ENCODE measurements at places on chromosomes 4 and X.

- DNase-seq: no peak
Observed at GRCh38 chrX:38156838-38157237, 63.8 kb downstream of the SRPX start.

DNA sequence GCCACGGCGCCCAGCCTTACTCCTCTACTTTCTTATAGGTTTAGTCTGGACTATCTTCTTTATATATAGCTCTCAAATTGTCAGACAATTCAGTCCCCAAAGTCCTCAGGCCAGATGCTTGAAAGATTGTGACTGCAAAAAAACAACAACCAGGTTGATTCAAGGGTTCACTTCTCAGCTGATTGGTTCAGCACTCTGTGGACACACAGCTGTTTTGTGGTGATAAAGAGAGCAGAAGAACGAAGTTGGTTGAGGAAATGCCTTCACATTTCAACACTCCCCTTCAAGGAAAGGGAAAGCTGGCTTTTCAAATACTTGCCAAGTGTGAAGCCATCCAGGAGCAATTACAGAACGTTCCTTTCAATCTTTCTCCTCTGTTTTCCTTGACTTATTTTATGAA is 166.8 kb downstream of the SHROOM3 start:
- DNase-seq: no peak

DNA sequence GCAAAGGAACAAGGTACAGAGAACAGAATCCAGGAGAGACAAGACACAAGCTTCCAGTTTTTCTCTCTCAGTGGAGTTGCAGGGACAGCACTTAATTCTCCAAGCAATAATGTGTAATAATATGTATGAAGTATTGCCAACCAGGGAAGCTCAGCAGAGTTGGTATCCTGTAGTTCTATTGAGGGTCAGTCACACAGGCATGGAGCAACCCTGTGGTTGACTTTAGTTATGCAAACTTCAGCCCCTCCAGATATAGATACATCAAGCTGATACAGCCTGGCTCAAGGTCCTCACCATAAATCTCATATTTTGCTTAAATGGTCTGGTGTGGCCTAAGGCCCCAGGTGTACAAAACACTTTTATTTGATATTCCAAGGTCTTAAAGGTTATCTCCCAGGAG is 248.6 kb upstream of the EPHA5 start:
- DNase-seq: no peak

GRCh38 chr4:187606581-187606980 is 389.0 kb upstream of the ZFP42 start:
- no peak for DNase-seq

DNA sequence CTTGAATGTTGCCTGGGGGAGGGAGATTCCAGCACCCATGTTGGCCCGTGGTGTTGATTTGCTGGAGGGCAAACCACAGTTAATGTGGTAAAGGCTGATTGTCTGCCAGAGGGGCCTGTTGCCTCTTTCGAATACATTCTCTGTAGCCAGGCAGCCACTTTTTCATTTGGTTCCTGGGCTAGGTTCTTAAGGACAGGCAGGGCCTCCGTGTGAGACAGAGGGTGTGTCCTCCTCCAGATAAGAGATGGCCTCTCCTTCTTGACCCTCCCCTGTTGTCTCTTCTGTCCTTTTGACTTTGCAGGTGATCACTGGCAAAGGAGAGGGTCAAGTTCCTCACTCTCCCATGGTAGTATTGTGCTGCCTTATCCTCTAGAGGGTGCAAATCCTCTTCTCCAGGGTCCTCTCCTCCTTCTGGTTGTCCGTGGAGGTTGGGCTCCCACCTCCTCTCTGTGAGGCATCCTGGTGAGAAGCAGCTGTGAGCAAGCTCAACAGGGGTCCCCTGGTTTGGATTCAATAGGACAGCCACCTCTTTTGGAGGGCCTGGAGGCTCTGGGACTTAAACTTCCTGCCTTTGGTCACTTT is 44.9 kb downstream of the ZNF182 start:
- no peak for DNase-seq

Measured in stimulated activated CD8-positive, alpha-beta memory T cell treated with anti-CD3 and anti-CD28 coated beads, Interleukin-15, amount 100 ng/mL, for 4 hours (primary cell).